ENCODE measurements at places on chromosomes 1 and 21. TPM values are rescaled to one million over a fixed set of nuclear protein-coding genes. Genes with fewer than 3 reads are reported as not detected.

DNA sequence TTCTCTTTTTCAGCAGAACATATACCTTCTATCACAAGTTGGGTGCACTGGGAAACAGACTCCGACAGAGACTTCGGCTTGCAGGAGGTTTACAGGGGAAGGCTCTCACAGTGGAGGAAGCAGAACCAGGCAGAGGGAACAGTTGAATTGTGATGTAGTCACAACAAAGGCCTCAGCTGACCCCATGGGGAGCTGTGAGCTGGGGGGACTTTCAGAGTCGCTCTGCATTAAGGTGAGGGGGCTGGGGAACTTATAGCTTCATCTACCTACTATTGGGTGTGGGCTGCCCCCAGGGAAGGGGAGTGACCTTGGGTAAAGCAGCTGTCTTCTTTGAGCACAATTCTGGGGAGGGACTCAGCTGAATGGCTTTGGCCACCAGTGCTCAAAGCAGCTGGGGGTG is 94.9 kb upstream of the POU3F1 start:
- DNase-seq, result no peak
- H3K27me3 ChIP-seq, result no peaks in the 10 kb centered on the region
- no peak overlapping the region for H3K27ac ChIP-seq
- peaks cover 4% of the 10 kb centered on the region for H3K4me1 ChIP-seq

DNA sequence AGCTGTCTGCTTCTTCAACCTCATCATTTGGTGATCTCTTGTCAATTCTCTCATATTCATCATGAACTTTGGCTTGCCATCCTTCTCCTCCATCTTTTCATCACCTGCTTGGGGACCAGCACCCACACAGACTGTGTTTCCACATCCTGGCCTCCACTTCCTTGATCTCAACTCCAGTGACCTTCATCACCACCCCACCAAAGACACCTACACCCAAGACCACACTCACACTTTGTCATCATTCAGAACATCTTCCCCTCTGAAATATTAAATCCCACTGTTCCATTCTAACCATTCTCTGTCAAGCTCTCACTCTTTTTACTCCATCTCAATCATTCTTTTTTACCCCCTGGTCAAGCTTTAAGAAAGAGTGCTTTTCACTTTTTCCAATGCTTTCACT is 115.5 kb upstream of the VAV3 start:
- H3K4me1 ChIP-seq, result no peaks in the 10 kb centered on the region
- H3K4me3 ChIP-seq, result no peak overlapping the region
- H3K27me3 ChIP-seq, result no peaks in the 10 kb centered on the region
- no peak for DNase-seq
- H3K36me3 ChIP-seq, result no peaks in the 10 kb centered on the region

Gene MROH9
- total RNA-seq, result 0.11 TPM

Gene EXTL1
- total RNA-seq, result not detected

DNA sequence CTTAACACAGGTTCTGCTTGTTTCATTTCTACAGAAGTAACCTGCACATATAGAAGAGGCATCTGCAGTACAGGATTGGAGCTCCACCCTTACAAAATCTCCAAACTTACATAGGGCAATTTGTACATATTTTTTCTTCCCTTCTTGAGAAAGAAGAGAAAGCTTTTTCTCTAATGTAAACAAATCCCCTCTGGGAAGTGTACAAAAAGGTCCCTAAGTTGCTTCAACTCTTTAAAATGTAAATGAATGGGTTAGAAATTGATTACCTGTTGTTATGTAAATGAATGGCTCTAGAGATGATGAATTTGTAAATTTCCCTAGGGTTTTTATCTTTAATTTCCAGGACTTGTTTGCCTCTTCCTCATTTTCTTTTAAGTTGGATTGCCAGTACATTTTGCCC is 1183.7 kb downstream of the MRPL39 start:
- no peaks in the 10 kb centered on the region for H3K36me3 ChIP-seq
- no peak overlapping the region for H3K27ac ChIP-seq
- DNase-seq, result no peak
- no peak overlapping the region for H3K4me3 ChIP-seq
- no peaks in the 10 kb centered on the region for H3K27me3 ChIP-seq
- H3K4me1 ChIP-seq, result peaks cover 10% of the 10 kb centered on the region

Gene FCAMR
- not detected for total RNA-seq

DNA sequence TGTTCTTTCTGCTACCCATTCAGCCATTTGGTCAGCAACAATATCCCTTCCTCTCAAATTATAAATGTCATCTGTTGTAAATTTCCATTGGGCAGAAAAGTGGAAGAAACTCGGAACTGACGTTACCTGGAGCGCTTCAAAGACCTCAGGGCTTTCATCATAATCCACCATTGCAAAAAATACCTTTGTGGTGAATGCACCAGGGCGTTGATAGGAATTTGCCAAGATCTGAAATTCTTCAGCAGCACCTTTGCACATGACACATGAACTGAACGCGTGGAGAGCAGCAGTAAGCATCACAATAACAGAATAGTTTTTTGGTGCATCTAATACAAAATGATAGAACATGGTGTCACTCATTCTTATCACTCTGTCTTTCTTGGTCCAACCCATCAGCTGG is 3.1 kb upstream of the TEKT2 start:
- no peaks in the 10 kb centered on the region for H3K27me3 ChIP-seq
- no peak overlapping the region for H3K4me3 ChIP-seq
- H3K27ac ChIP-seq, result no peak overlapping the region
- peaks cover 6% of the 10 kb centered on the region for H3K4me1 ChIP-seq
- no peak for DNase-seq

Gene NBPF3
- 13.8 TPM for total RNA-seq

GRCh38 chr1:158559696-158560095 is 5.5 kb upstream of the OR6Y1 start:
- no peak overlapping the region for H3K27ac ChIP-seq
- H3K27me3 ChIP-seq, result no peaks in the 10 kb centered on the region
- no peak for DNase-seq

- no peak overlapping the region for H3K4me3 ChIP-seq
- no peaks in the 10 kb centered on the region for H3K27me3 ChIP-seq
- H3K4me1 ChIP-seq, result no peaks in the 10 kb centered on the region
- no peaks in the 10 kb centered on the region for H3K36me3 ChIP-seq
Observed at GRCh38 chr1:108643492-108644335, 17.2 kb downstream of the HENMT1 start.

- no peak for DNase-seq
- H3K4me1 ChIP-seq, result peaks cover 33% of the 10 kb centered on the region
- peaks cover 7% of the 10 kb centered on the region for H3K27me3 ChIP-seq
- no peaks in the 10 kb centered on the region for H3K36me3 ChIP-seq
- H3K27ac ChIP-seq, result no peak overlapping the region
- H3K4me3 ChIP-seq, result no peak overlapping the region
Observed at GRCh38 chr1:29126198-29126597, 2.5 kb upstream of the TMEM200B start.

Gene VWA5B1
- not detected for total RNA-seq

- H3K4me3 ChIP-seq, result no peak overlapping the region
- no peaks in the 10 kb centered on the region for H3K27me3 ChIP-seq
Observed at GRCh38 chr1:60113028-60113427, 39.5 kb upstream of the C1orf87 start.

Data from thyroid gland (tissue), 4 donors.